ENCODE measurements at places on chromosomes 4 and X.
A peak's percentile ranks its signal among the peaks of the same experiment; 100 is the strongest.

DNA sequence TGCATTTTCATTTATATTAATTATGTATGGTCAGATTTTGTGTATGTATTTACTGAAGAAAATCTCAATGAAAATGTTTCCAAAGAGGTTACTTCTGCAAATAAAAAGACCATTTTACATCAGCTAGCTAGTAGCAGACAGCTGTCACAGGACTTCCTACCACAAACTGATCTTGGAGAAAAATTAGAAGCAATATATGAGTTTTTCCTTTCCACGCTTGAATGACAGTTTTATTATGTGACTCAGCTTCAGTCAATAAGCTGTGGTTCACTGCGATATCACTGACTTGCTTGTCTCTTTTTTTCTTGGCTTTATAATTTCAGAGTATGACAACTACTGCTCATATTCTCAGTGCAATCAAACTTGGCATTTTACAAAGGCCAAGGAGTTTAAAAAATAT, 787.4 kb upstream of the GALNTL6 start:
- no peak for DNase-seq

DNA sequence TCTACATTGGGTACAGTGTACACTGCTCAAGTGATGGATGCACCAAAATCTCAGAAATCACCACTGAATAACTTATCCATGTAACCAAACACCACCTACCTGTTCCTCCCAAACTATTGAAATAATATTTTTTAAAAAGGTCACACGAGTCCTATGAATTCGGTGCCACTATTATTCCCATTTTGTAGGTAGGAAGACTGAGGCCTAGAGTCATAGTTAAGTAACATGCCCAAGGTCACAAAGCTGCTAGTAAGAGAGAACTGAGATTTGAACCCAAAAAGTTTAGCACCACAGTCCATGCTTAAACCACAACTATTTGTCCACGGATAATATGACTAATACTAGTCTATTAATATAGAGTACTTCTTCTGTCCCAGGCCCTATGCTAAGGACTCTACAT, 2.7 kb downstream of the ARHGEF6 start:
- no peak for DNase-seq

DNA sequence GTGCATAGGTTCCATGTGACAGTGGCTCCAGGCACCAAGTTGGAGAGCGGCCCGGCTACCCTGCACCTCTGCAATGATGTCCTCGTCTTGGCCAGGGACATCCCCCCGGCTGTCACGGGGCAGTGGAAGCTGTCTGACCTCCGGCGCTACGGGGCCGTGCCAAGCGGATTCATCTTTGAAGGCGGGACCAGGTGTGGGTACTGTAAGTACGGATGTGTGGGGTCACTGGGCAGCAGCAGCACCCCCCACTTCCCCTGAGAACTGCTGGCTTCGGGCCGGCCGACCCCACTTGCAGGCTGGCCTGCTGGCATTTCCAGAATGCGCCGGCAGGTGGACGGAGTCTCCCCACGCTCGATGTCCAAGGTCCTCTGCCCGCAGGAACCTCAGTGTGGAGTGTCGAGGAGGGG, 13.2 kb downstream of the DOK7 start:
- no peak for DNase-seq

- no peak for DNase-seq
Measured at GRCh38 chrX:108731153-108731552, 5.2 kb downstream of the IRS4 start.

DNA sequence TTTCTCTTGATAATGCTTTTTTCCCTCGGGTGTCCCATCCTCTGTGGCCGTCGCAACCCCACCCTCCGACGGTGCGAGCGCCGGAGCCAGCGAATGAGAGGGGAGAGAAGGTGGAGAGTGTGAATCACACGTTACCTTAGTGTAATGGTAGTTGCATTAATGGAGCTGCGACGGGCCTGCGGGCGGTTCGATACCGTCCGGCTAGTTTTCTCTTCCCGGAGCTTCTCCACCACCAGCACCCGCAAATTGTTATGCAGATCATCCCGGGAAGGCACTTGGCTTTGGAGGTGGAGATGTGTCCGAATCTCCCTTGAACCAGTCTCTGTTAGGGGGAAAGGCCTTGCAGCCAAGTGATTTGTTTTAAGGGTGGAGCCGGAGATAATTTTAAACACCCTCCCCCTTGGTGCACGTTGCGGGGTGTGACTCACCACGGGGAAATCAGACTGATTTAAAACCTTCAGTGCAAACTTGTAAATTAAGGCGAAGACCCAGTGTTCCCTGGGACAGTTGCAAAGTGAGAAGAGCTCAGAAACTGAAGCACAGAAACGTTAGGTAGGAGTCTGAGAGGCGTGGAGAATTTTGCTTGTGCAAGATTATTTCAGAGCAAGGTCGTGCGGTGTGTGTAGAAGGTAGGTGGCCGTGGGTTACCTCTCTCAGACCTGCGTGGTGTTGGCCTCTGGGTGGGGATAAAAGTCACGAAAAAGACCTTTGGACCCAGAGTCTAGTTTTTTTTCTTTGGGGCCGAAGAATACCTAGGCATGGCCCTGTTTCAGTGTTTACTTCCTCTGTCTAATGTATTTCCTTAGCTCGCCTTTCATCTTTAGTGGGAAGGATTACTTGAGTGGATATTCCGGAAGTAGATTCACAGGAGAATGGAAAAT, 1.3 kb downstream of the AFF1 start:
- peak; percentile 89 for DNase-seq
